ENCODE measurements at places on chromosomes 11 and 22.

- peak; percentile 87 for DNase-seq
These were observed 528 bp upstream of the ARRB1 start for GRCh38 chr11:75351791-75352587.

GRCh38 chr22:42262964-42263363 lies 7.5 kb downstream of the TCF20 start:
- DNase-seq = no peak

DNA sequence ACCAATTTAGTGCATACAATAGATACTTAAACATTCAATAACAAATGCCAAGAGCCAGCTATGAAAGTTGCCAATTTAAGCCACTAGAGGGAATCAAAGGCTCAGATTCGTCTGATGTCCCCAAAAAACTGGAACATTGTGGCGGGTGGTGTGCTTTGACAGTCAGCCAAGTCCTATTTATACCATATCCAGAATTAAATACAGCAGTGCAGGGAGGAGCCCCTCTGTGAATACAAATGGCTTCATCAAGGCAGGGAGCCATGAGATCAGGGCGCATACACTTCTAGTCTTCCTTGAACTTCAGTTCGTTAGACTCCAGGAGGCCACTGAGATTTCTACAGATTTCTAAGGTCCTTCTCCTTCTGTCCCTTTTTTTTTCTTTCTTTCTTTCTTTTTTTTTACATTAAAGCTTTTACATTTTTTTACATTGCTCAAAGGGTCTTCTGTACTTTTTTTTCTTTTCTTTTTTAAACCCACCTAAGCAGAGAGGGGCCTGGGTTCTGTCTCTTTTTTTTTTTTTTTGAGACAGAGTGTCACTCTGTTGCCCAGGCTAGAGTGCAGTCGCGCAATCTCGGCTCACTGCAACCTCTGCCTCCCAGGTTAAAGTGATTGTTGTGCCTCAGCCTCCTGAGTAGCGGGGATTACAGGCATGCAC lies 41.5 kb upstream of the HSPA8 start:
- DNase-seq = peak; percentile 53

- no peak for DNase-seq
These were observed 92.6 kb downstream of the PKNOX2 start for GRCh38 chr11:125257190-125257579.

- no peak for DNase-seq
These were observed 35.7 kb downstream of the SIK3 start for GRCh38 chr11:117062498-117062897.

GRCh38 chr11:28476864-28477263 lies 368.7 kb downstream of the METTL15 start:
- no peak for DNase-seq

Data from right kidney (tissue), 9 donors.